Retinal pigment epithelial cell (primary cell): ENCODE measurements at places on chromosomes 6 and 20.

DNA sequence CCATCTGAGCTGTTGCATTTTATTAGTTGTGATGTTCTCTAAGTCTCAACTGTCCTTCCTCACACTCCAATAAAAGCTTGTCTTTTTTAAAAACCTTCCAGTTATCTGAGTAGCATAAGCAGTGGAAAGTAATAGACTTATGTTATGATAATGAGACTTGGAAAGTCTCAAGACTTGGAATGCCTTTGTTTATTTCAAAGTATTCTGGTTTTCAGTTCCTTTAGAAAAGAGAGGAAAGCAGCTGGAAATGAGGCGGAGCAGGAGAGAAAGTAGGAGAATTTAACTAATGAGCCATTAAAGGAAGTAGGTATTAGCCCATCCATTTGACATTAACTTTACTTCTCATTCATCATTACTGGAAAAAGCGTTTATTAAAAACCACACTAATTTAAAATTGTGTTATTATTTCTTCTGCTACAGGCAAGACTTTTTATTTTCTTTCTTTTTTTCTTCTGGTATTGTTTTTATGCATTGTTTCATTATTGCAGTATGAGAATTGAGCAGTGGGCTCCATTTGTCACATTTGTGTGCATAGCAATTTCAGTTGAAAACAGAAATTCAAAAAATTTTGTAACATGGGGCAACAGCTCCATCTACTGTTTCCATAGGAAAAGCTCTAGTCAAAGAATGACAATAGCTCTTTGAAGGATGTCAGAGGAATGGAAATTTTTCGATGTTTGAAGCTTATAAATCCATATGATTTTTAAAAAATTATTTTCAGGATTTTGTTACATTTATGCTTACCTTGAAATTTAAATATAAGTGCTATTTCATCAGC, 194.8 kb downstream of the COL9A1 start:
- DNase-seq = no peak

DNA sequence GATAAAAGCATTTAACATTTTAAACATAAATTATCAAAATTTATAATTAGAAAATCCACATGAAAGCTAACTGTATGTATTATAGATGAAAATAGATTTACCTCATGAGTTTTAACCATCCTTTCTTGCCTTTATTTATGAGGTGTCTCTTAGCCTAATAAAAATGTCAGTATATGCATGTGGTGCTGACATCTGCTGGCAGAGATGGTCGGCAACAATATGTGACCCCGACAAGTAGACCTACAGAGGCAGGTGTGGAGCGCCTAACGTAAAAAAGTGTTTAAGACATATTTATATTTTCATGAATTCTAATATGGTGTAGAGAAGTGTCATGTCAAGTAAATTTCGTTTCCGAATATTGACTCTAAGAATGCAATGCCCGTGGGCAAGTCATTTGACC, 149.0 kb upstream of the FUT9 start:
- DNase-seq = no peak

DNA sequence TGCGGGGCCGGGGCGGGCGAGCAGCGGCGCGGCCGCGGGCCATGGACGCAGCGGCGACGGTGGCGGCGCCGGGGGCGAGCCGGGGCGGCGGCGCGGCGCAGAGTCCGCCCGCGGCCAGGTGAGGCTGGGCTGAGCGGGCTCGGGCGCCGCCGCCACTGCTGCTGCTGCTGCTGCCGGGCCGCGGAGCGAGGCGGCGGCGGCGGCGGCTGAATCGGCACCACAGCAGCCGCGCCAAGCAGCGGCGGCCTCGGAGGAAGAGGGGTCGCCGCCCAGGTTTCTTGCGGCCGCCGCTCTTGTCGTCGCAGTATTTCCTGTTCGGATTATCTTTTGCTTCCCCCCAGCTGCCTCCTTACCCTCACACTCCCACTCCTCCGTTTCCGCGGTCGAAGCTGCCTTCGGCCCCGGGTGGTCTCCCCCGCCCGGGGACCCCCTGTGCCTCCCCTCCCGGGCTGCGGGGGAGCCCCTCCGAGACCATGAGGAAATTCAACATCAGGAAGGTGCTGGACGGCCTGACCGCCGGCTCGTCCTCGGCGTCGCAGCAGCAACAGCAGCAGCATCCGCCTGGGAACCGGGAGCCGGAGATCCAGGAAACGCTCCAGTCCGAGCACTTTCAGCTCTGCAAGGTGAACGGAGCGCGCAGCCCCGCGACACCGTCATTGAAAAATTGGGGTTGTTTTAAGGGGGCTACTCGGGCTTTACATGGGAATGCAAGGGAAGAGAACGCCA, at the start of gene STXBP5:
Gene STXBP5 (plus strand): TSS at position 358 of the 726 bp plus-strand sequence. CDS start 116 bp downstream, at position 474.
- peak; percentile 11 for DNase-seq

DNA sequence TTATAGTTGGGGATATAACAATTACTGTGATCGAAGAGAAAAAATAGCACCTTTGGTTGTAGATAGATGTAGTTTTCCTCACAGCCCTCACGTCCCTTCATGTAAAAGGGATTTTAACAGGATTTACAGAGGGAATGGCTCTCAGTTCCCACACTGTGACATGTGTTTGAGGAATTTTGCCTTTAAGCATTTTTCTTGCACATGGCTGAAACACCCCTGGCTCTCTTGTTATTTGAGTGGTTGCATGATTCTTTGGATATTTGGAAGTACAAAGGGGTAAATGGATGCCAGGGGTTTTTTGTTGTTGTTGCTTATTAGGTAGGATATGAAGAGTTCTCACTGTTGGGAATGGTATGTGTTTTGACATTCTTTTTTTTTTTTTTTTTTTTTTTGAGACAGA, 48.2 kb downstream of the JAG1 start:
- DNase-seq = no peak

- no peak for DNase-seq
These were observed 19.3 kb downstream of the RAB22A start for GRCh38 chr20:58328836-58329235.

DNA sequence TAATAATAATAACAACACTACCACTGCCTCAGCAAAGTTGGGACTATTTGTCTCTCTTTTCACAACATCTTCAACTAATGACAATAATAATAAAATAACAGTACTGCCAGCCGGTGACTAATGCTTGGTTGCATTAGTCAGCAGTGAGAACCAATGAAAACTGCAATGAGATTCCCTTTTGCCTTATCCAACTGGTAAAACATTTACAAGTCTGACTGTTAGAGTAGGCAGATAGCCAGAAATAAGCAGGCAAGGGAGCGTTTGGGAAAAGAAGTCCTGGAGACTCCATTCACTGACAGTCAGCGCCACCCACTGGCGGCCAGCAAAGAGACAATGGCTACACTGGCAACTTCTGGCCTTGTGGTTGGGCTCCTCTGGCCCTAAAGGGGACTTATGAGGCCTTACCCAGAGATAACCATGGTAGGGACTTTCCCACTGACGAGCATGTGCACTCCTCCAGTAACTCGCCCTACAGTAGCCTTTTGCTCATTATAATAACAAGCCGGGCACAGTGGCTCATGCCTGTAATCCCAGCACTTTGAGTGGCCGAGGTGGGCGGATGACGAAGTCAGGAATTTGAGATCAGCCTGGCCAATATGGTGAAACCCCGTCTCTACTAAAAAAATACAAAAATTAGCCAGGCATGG, 3.4 kb upstream of the NSFL1C start:
- peak; percentile 92 for DNase-seq
